A549 treated with Hydrocortisone at 1 μM for 4 hours (cell line): ENCODE measurements at places on chromosomes 1 and 21. TPM values are rescaled to one million over a fixed set of nuclear protein-coding genes. Genes with fewer than 3 reads are reported as not detected.

Gene SRSF11
- total RNA-seq = 54.2 to 85.2 TPM (median 68.4 TPM) in 5 replicates

Gene SIPA1L2
- 6.3 to 7.3 TPM (median 6.5 TPM) in 5 replicates for total RNA-seq

Gene SLC9C2
- not detected in 5 replicates for total RNA-seq

Gene FLG2
- total RNA-seq = not detected in 5 replicates

Gene SYNC
- 11.0 to 19.8 TPM (median 14.0 TPM) in 5 replicates for total RNA-seq

Gene FRRS1
- total RNA-seq = 1.5 to 2.2 TPM (median 1.7 TPM) in 5 replicates

Gene LENEP
- total RNA-seq = not detected in 5 replicates

Gene HOOK1
- total RNA-seq = 0.21 to 1.0 TPM (median 0.35 TPM) in 5 replicates

Gene RGS7
- 0.05 to 0.10 TPM (median 0.05 TPM) in 3 of 5 replicates, not detected in the others for total RNA-seq

Gene NOS1AP
- total RNA-seq = 0.18 to 0.33 TPM (median 0.21 TPM) in 5 replicates

Gene FBLIM1
- 19.6 to 33.7 TPM (median 26.9 TPM) in 5 replicates for total RNA-seq
